ENCODE measurements at places on chromosomes 7 and 10.

DNA sequence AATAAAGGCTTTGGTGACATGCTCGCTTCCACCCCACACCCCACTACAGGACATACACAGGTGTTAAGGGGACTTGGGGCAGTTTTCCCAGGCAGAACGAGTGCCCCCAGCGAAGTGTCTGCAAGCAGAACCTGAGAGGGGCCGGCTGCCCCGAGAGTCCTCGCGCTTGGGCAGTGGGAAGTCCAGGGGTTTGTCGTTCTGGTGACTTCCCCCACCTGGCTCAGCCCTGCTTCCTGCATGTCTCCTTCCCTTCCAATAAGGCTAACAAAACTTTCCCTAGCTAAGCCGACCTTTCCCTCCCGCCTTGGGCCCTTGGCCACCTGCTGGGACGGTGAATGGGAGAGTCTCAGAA lies 916 bp downstream of the VWA2 start:
- DNase-seq, result no peak

GRCh38 chr10:127182161-127182560 lies 14.2 kb downstream of the INSYN2A start:
- no peak for DNase-seq

DNA sequence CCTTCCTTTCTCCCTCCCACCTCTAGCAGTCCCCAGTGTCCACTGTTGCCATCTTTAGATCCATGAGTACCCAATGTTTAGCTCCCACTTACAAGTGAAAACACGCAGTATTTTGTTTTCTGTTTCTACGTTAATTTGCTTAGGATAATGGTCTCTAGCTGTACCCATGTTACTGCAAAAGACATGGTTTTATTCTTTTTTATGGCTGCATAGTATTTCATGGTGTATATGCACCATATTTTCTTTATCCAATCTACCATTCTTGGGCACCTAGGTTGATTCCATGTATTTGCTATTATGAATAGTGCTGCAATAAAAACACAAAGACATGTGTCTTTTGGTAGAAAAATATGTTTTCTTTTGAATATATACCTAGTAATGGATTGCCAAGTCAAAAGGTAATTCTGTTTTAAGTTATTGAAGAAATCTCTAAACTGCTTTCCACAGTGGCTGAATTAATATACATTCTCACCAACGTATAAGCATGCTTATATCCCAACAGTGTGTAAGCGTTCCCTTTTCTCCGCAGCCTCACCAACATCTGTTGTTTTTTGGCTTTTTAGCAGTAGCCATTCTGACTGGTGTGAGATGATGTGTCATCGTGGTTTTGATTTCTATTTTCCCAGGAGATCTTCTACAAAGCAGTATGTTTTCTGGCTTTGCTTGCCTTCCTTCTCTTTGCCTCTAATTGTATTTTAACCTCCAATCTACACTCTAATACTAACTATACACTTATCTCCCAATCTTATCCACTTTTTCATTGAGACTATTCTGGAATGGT lies 179.5 kb upstream of the PHF14 start:
- DNase-seq, result no peak

DNA sequence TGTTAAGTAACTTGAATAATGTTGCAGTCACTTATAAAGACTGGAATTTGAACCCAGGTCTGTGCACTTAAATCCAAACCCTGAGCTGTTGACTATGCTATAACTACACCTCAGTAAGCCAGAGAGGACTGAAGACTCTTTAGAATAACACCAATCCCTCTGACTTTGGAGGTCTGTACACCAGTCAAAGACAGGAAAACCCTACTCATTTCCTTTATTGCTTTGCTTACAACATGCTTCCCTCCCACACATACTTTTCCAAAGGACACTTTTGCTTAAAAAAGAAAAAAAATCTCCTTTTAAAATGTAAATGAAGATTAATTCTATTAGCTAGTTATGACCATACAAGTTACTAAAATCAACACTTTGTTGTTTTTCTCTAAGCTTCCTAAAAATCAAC lies 184.7 kb upstream of the KCTD7 start:
- no peak for DNase-seq

DNA sequence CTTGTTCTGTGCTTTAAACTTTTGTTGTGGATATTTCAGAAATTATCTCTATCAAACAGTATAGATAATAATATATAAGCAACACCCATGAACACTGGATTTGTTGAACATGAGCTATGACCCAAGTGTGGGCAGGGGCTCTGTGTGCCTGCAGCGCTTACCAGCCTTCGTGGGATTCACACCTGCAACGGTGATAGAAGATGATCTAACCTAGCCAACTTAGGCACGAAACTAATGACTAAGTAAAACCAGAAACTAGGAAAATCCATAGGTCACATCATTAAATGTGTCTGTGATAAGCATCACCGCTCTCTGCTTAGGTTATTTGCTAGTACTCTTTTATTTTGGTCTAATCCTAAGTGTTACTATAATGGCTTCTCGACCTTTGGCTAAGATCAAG lies 18.0 kb downstream of the SPAG6 start:
- DNase-seq, result no peak

- no peak for DNase-seq
Observed at GRCh38 chr10:75014516-75015230, 96.8 kb upstream of the SAMD8 start.

GRCh38 chr7:159098811-159099655 lies 45.6 kb downstream of the VIPR2 start:
- DNase-seq, result no peak

DNA sequence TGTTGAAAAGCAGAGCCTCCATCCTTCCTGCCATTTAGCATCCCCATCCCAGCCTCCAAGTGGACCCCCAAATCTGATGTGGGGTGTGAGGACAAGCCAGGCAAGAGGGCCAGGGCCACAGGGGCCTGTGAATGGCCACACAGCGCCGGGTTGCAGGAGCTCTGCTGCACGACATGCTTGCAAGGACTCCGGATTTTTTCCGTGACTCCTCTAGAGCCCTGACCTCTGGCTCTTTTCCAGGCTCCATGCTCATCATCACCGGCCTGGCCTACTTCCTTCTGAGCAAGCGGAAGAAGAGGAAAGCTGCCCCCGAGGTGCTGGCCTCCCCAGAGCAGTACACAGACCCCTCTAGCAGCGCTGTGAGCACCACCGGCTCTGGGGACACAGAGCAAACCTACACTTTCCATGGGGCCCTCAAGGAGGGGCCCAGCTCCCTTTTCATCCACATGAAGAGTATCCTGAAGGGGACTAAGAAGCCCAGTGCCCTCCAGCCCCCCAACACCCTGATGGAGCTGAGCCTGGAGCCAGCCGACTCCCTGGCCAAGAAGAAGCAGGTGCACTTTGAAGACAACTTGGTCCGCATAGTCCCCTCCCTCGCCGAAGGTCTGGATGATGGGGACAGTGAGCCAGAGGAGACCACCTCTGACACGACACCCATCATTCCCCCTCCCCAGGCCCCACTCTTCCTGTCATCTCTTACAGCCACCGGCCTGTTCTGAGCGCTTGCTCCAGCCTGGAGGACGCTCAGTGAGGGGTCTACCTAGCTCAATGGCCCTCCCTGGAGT lies 23.5 kb downstream of the TMEM72 start:
- DNase-seq, result no peak

- no peak for DNase-seq
Observed at GRCh38 chr10:21272643-21273399, 252.7 kb downstream of the SKIDA1 start.

GRCh38 chr10:132929480-132929879 lies 12.9 kb downstream of the CFAP46 start:
- no peak for DNase-seq

- DNase-seq, result no peak
Observed at GRCh38 chr7:123625254-123625653, 23.6 kb downstream of the ASB15 start.

GRCh38 chr10:118042827-118043242 lies 3.9 kb downstream of the RAB11FIP2 start:
- no peak for DNase-seq

- no peak for DNase-seq
Observed at GRCh38 chr7:28649811-28650210, 237.5 kb downstream of the CREB5 start.

DNA sequence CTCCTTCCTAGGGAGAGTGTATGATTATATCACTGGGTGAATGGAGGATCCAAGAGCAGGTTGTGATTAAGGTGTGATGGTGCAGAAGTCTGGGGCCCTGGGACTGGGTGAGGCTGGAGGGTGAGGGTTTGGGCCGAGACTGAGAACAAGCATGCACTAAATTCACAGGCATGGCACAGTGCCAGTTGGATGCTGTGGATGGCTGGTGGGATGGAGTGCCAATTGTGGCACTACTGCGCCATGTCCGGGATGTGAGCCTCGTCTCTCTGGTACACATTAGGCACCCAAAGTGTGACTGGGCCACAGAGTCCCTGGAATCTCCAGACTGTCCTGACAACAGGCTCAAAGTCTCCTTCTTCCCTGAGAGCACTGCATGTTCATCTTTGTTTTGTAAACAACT lies 208.1 kb downstream of the EMX2 start:
- DNase-seq, result no peak

- no peak for DNase-seq
Observed at GRCh38 chr7:35536396-35536826, 158.5 kb downstream of the HERPUD2 start.

DNA sequence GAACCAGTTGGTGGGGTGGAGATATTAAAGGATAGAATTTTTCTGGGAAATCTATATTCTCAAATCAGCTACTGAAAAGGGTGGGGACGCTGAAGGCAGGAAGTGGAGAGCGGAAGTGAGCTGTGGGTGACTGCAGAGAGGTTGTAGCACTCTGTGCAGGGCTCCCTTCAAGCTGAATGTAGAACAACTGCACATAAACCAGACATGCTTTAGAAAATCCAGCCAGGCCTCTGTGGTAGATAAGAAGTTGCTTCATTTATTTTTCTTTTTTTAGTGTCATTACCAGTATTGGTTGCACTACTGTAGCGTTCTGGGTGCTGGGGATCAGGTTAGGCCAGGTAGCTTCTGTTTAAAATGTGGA lies 127.8 kb downstream of the CELF2 start:
- no peak for DNase-seq

- DNase-seq, result no peak
Observed at GRCh38 chr10:122986335-122986734, 6.1 kb downstream of the PSTK start.

GRCh38 chr10:24035761-24036160 lies 173.2 kb upstream of the KIAA1217 start:
- no peak for DNase-seq

GRCh38 chr7:68671046-68671445 lies 927.2 kb upstream of the AUTS2 start:
- no peak for DNase-seq

DNA sequence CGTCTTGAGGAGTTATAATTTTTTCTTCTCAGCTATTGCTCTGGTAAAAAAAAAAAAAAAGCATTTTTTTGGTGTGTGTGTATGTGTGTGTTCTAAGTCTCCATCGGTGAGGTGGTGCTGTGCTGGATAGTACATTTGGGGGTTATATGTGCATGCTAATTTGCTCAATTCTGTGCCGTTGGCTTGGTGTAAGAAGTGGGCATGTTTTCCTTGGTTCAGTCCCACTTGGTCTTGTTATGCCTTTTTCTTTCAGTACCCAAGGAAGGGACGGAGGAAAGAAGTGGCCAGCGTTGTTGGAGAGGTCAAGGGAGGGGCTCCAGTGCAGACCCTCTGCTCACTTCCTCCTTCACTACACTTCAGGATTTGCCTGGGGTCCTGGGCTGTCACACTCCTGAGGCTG lies 20.4 kb downstream of the LRMDA start:
- DNase-seq, result no peak

DNA sequence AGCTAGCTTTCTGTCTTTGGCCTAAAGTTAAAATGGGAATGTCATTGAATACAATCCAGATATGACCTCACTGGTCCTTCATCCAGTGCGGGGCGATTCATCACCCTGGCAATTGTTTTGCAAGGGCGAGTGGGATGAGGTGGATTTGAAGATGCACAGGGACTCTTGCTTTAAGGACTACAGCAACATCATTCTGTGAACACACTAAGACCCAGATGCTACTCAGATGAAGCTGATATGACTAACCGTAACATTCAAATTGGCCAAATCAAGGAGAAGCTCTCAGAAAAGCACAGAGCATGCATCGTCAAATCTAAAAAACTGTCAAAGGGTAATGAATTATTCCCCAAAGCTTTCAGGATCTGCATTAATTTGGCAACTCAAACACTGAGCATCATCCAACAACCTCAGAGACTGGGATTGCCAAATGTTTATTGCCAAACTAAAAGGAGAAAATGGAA lies 12.8 kb downstream of the CPA1 start:
- no peak for DNase-seq

GRCh38 chr7:141225916-141226618 lies 152.2 kb downstream of the TMEM178B start:
- DNase-seq, result no peak

DNA sequence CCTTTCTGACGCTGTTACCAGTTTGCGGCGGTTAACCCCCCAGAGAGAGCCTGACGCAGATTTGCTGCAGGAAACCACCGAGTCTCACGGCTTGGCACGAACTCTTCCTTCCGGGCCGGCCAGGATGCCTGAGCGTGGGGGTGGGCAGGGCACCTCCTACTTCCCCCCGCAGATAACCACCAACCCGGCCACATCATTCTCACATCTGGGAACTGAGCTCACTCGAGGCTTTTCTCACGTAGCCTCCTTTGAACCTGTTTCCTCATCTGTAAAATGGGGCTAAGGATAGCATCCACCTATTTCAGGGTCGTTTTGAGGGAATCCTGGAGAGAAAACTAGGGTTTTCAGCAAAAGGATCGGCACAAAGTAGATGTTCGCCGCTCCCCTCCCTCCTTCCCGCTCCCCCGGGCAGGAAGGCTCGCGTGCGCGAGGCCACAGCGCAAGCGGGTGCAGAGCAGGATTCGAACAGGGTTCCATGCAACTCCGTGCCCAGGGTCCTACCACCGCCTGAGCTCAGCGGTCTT lies 23.6 kb downstream of the DDIT4 start:
- peak; percentile 47 for DNase-seq

- no peak for DNase-seq
Observed at GRCh38 chr10:52853704-52854103, 81.1 kb upstream of the MBL2 start.
